K562 (cell line): ENCODE measurements at places on chromosomes 11 and 22. TPM values are rescaled to one million over a fixed set of nuclear protein-coding genes. Genes with fewer than 3 reads are reported as not detected.

DNA sequence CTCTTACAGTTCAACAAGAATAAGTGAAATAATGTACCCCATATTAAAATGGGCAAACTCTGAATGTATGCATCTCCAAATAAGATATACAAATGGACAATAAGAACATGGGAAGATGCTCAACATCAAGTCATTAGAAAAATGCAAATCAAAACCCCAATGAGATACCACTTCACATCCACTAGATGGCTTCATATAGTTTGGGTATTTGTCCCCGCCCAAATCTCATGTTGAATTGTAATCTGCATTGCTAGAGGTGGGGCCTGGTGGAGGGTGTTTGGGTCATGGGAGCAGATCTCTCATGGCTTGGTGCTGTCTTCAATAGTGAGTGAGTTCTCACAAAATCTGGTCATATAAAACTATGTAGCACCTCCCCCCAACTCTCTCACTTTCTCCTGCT lies 5.7 kb downstream of the MPZL2 start:
- no peak for DNase-seq

GRCh38 chr22:49740242-49740641 lies 87.4 kb downstream of the BRD1 start:
- DNase-seq: no peak

GRCh38 chr11:118715837-118716260 lies 36.4 kb upstream of the TREH start:
- peak; percentile 83 for DNase-seq

C11orf65 gene
- 0.81 and 1.1 TPM in 2 replicates for total RNA-seq
